ENCODE measurements at places on chromosomes 11 and 22. TPM values are rescaled to one million over a fixed set of nuclear protein-coding genes. Genes with fewer than 3 reads are reported as not detected.

DNA sequence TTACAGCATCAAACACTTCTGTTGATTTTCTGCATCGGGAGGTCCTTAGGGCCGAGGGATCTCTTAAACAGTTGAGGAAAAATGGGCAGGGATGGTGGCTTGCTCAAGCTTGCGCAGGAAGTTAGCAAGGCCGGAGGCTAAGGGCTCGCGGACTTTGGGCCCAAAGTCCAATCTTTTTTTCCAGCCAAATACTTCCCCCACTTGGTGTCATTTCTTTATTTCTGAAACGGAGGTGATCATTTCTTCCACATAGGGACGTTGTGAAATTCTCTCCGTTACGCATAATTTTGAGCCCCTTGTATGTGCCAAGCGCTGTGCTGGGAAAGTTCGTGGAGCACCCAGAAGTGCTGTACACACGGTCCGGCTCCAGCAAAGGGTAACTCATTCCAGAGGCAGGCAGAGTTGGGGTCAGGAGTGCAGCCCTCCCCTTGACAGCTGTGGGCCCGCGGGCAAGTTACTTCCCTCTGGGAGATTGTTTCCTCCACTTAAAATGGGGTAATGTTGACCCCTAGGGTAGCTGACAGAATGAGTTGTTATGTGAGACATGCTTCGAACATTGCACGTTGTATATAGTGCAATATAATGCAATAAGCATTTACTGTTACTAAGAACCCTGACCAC lies 809 bp downstream of the MIEF1 start:
- H3K27me3 ChIP-seq: peaks cover 15% of the 10 kb centered on the region
- H3K4me3 ChIP-seq: peak overlapping the region; percentile 87
- no peak overlapping the region for H3K27ac ChIP-seq
- H3K4me1 ChIP-seq: no peaks in the 10 kb centered on the region
- peaks cover 33% of the 10 kb centered on the region for H3K36me3 ChIP-seq

GRCh38 chr11:2564008-2564530 lies 119.3 kb downstream of the KCNQ1 start:
- H3K4me1 ChIP-seq: no peaks in the 10 kb centered on the region
- no peak overlapping the region for H3K4me3 ChIP-seq
- no peaks in the 10 kb centered on the region for H3K36me3 ChIP-seq
- DNase-seq: no peak
- no peak overlapping the region for H3K27ac ChIP-seq

- no peaks in the 10 kb centered on the region for H3K27me3 ChIP-seq
- H3K4me3 ChIP-seq: no peak overlapping the region
- H3K4me1 ChIP-seq: no peaks in the 10 kb centered on the region
- H3K27ac ChIP-seq: no peak overlapping the region
- H3K36me3 ChIP-seq: peaks cover 77% of the 10 kb centered on the region
- no peak for DNase-seq
These were observed 40.5 kb downstream of the ARHGAP1 start for GRCh38 chr11:46659908-46660307.

DNA sequence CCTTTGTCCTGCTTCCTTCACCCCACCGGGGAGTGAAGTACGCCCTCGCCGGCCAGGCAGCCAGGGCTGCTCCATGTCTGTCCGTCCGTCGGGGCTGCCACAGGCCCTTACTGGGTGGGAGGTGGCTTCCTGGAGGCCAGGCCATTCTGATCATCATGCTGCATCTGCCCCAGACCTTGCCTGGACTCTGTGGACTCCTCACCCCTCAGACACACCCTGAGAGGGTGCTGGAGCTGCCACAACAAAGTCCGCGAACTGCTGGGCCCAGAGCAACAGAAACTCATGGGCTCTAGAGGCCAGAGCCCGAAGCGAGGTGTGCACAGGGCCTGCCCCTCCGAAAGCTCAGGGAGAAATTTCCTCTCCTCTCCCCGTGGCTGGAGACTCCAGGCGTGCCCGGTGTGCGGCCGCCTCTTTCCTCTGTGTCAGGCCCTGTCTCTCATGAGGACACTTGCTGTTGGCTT lies 124.2 kb downstream of the KCNQ1OT1 start:
- no peak overlapping the region for H3K4me3 ChIP-seq
- H3K36me3 ChIP-seq: no peaks in the 10 kb centered on the region
- DNase-seq: peak; percentile 18
- H3K4me1 ChIP-seq: no peaks in the 10 kb centered on the region

DNA sequence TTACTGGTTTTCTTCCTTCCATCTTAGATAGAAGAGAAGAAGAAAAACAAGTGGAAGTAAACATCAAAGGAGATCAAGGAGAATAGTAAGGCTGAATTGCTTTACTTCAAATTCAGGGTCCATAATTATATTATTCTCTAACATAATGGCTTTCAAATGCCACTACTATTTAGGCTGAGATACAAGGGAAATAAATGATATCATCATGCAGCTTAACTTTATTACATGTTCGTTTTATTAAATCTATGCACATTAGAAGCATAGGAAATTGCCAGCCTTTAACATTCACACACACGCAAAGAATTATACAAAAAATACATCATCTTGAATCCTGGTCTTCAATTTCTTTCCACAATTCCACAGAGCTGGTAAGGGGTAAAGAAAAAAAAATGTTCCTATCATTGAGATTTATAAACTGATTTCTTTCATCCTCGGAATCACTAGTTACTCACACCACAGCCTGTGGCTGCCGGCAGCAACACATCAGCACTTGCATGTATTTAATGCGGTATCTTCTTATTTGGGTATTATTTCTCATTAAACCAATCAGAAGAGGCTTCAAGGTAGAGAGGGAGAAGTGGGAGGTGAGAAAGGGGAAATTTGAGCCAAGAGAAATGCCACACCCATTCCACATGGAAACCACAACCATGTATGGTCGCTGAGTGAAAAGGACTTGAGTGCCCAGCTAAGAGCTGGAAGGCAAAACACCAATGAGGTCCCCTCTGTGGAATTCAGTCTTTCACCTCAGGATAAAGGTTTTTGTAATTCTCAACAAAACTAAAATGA lies 26.3 kb downstream of the SYTL2 start:
- no peaks in the 10 kb centered on the region for H3K4me1 ChIP-seq
- no peaks in the 10 kb centered on the region for H3K27me3 ChIP-seq
- peaks cover 5% of the 10 kb centered on the region for H3K36me3 ChIP-seq
- no peak for DNase-seq
- no peak overlapping the region for H3K4me3 ChIP-seq

DNA sequence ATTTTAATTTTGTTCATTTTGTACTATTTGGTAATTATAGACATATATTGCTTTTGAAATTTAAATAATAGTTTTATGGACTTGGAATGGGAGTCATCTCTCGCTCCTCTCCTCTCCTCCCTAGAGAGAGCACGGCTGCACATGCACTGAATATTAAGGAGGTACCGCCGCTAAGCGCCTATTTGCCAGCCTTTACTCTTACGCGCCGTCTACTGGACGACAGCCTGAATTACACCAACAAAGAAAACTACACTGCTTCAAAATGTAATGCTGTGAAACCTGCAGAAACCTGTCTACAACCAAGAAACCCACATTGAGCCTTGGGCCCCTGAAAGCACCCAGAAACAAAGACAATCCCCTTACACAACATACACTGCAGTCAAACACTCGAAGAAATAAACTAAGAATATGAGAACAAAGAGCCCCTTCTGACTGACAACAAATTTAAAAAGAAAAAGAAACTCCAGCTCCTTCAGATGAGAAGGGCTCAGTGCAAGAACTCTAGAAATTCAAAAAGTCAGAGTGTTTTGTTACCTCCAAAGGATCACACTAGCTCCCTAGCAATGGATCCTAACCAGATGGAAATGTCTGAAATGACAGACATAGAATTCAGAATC lies 737.2 kb downstream of the LRRC4C start:
- H3K27me3 ChIP-seq: no peaks in the 10 kb centered on the region
- H3K4me3 ChIP-seq: no peak overlapping the region
- H3K36me3 ChIP-seq: no peaks in the 10 kb centered on the region
- no peaks in the 10 kb centered on the region for H3K4me1 ChIP-seq

DNA sequence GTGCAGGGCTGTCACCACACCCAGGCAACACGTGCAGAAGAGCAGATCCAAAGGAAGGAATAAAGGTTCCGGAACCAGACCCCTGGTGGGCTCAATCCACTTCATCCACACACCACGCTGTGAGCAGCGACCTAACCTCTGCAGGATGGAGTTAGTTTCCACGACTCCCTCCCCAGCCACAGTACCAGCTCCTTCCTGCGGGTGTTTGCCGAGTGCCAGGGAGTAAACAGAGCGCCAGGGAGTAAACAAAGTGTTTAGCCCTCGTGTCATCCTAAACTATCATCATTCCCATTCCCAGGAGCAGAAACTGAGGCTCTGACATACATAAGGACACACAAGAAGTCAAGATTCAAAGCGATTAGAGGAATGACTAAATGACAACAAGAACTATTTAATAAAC lies 261.3 kb downstream of the MN1 start:
- no peaks in the 10 kb centered on the region for H3K4me1 ChIP-seq
- no peak overlapping the region for H3K27ac ChIP-seq
- no peaks in the 10 kb centered on the region for H3K36me3 ChIP-seq
- H3K27me3 ChIP-seq: no peaks in the 10 kb centered on the region

DNA sequence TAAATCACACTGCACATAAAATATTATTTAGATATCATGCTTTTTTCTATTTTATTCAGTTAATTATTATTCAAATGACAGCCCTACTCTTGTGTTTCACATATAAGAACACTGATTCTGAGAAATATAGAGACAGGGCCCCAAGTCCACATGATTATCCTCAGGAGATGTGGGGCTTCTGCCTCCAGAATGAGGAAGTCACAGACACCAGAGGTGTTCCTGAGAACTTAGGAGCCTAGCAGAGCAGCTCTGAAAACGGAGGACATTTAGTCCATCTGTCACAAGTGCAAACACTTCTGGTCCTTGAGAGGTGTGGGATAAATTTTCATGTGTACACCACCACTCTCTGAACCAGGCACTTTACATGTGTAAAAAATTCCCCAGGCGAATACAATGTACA lies 26.2 kb downstream of the TRIM66 start:
- H3K4me3 ChIP-seq: no peak overlapping the region
- no peaks in the 10 kb centered on the region for H3K36me3 ChIP-seq
- no peaks in the 10 kb centered on the region for H3K4me1 ChIP-seq
- no peak overlapping the region for H3K27ac ChIP-seq
- DNase-seq: no peak

DNA sequence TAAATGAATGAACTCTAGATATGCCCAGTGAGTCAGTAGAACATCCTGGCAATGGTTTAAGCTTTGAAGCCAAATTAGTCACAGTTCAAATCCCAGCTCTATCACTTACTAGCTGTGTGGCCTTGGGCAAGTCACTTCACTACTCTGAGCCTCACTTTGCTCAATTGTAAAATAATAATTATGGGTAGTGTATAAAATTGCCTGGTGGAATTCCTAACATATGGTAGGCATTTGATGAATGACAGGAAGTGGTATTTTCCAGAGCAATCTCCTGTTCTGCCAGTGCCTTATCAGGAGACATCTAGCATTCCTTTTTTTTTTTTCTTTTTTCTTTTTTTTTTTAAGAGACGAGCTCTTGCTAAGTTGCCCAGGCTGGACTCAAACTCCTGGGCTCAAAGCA lies 13.0 kb downstream of the SCN4B start:
- no peaks in the 10 kb centered on the region for H3K27me3 ChIP-seq
- H3K4me3 ChIP-seq: no peak overlapping the region
- no peaks in the 10 kb centered on the region for H3K4me1 ChIP-seq
- H3K27ac ChIP-seq: no peak overlapping the region
- no peak for DNase-seq

- no peaks in the 10 kb centered on the region for H3K4me1 ChIP-seq
- no peaks in the 10 kb centered on the region for H3K27me3 ChIP-seq
- H3K4me3 ChIP-seq: no peak overlapping the region
These were observed 148.1 kb downstream of the FAM76B start for GRCh38 chr11:95641495-95641894.

- H3K27ac ChIP-seq: no peak overlapping the region
- no peak overlapping the region for H3K4me3 ChIP-seq
- H3K27me3 ChIP-seq: no peaks in the 10 kb centered on the region
- DNase-seq: peak; percentile 63
- H3K4me1 ChIP-seq: no peaks in the 10 kb centered on the region
These were observed 44.7 kb downstream of the CCDC90B start for GRCh38 chr11:83241291-83241946.

GRCh38 chr22:19066531-19067271 lies 55.5 kb downstream of the DGCR2 start:
- H3K4me3 ChIP-seq: no peak overlapping the region
- no peaks in the 10 kb centered on the region for H3K4me1 ChIP-seq
- peaks cover 60% of the 10 kb centered on the region for H3K36me3 ChIP-seq
- DNase-seq: no peak
- no peaks in the 10 kb centered on the region for H3K27me3 ChIP-seq

- no peak for DNase-seq
- H3K4me1 ChIP-seq: peaks cover 5% of the 10 kb centered on the region
- H3K27me3 ChIP-seq: no peaks in the 10 kb centered on the region
- H3K36me3 ChIP-seq: no peaks in the 10 kb centered on the region
- H3K27ac ChIP-seq: no peak overlapping the region
These were observed 47.9 kb downstream of the OSBP2 start for GRCh38 chr22:30742291-30743256.

GRCh38 chr11:100789500-100789899 lies 102.4 kb downstream of the ARHGAP42 start:
- no peak overlapping the region for H3K27ac ChIP-seq
- DNase-seq: no peak
- no peaks in the 10 kb centered on the region for H3K27me3 ChIP-seq
- H3K4me3 ChIP-seq: no peak overlapping the region
- peaks cover 6% of the 10 kb centered on the region for H3K36me3 ChIP-seq

GRCh38 chr11:119368121-119369034 lies 13.1 kb downstream of the USP2 start:
- DNase-seq: no peak
- H3K36me3 ChIP-seq: no peaks in the 10 kb centered on the region
- H3K27me3 ChIP-seq: peaks cover 14% of the 10 kb centered on the region
- H3K4me3 ChIP-seq: no peak overlapping the region

- no peak overlapping the region for H3K27ac ChIP-seq
- H3K27me3 ChIP-seq: no peaks in the 10 kb centered on the region
- DNase-seq: no peak
- peaks cover 2% of the 10 kb centered on the region for H3K4me1 ChIP-seq
- peaks cover 81% of the 10 kb centered on the region for H3K36me3 ChIP-seq
These were observed 15.5 kb downstream of the DGCR8 start for GRCh38 chr22:20095521-20095920.

GRCh38 chr11:120346233-120346632 lies 10.0 kb downstream of the ARHGEF12 start:
- H3K4me1 ChIP-seq: peaks cover 3% of the 10 kb centered on the region
- no peak for DNase-seq
- no peaks in the 10 kb centered on the region for H3K27me3 ChIP-seq
- H3K4me3 ChIP-seq: no peak overlapping the region
- no peak overlapping the region for H3K27ac ChIP-seq

The OR51B2 gene
- not detected for total RNA-seq

The RIMBP3C gene
- 0.22 TPM for total RNA-seq

The PARVA gene
- total RNA-seq: 18.1 TPM

The SLC43A3 gene
- 21.9 TPM for total RNA-seq

The GLYATL1 gene
- total RNA-seq: 2.1 TPM

The FAM118A gene
- 34.3 TPM for total RNA-seq

The XKR3 gene
- total RNA-seq: not detected

The TMEM191B gene
- 4.7 TPM for total RNA-seq

The SLC22A8 gene
- total RNA-seq: not detected

The DEUP1 gene
- total RNA-seq: not detected
